CD4-positive, alpha-beta T cell (primary cell): ENCODE measurements at places on chromosomes 3 and 15.
A peak's percentile ranks its signal among the peaks of the same experiment; 100 is the strongest.

DNA sequence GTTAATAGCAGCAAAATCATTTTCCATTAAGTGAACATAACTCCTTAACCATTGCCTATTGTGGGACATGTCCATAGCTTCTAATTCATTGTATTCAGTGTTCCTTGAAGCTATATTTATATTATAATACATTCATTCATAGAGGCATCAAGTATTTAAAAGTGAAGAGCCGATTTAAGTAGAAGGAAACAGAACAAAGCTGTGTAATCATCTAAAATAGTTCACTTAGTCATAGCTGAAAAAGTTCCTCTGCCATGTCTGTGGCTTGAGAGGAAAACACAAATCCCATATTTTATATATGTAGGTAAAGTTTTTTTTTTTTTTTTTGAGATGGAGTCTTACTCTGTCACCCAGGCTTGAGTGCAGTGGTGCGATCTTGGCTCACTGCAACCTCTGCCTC lies 54.5 kb downstream of the TMEM108 start:
- peaks cover 2% of the 10 kb centered on the region for H3K27me3 ChIP-seq
- H3K4me3 ChIP-seq = no peak overlapping the region
- H3K36me3 ChIP-seq = no peaks in the 10 kb centered on the region

DNA sequence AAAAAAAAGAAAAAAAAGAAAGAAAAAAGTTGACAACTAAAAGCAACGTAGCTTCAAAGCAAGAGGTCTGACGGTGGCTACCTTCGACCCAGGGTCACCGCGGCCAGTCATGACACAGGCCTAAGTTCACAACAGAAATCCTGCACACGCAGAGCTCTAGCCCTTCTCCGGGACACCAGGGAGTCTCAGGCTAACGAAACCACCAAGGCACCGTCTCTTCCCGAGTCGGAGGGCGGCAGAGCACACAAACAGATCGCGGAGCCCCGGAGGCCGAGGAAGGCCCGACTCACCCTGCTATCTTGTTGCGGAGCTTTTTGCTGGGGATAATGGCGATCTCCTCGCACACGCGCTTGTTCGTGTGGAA lies 584 bp downstream of the RPS17 start:
- peak overlapping the region; percentile 66 for H3K27ac ChIP-seq
- peaks cover 32% of the 10 kb centered on the region for H3K4me1 ChIP-seq
- peak overlapping the region; percentile 85 for H3K4me3 ChIP-seq
- no peak for DNase-seq
- peaks cover 37% of the 10 kb centered on the region for H3K36me3 ChIP-seq
- H3K27me3 ChIP-seq = no peaks in the 10 kb centered on the region

GRCh38 chr15:51075364-51075763 lies 19.3 kb downstream of the TNFAIP8L3 start:
- H3K36me3 ChIP-seq = no peaks in the 10 kb centered on the region
- H3K27me3 ChIP-seq = no peaks in the 10 kb centered on the region
- H3K27ac ChIP-seq = no peak overlapping the region

DNA sequence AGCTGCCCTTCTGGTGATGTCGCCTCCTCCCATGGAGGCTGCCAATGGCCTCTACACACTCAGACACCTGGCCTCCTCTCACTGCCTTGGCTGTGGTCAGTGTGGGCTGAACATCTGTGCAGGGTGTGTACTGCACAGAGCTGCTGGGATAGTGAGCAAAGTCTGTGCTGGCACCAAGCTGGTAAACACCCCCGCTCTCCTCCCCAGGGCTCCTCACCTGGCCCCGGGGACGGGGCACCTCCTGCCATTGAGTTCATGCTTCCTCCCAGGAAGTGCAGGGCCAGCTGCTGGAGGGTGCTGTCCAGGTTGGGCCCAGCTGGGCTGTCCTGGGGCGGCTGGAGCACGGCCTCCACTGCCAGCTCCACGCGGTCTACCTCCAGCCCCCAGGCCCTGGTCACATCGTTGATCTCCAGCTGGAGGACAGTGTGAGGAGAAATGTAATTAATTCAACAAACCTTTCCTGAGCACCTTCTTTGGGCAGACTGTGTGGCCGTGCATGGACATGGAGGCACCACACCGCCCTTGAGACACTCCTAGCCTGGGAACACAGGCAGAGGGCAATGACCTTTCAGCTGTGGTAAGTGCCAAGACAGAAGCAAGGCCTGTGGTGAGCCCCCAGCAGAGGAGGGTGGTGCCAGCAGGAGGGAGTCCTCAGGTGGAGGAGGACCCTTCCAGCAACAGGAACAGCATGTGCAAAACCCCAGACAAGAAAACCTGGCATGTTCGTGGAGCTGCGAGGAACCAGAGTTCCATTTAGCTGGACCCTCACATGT lies 6.8 kb downstream of the STOML1 start:
- H3K36me3 ChIP-seq = peaks cover 6% of the 10 kb centered on the region
- H3K27me3 ChIP-seq = no peaks in the 10 kb centered on the region
- no peak overlapping the region for H3K4me3 ChIP-seq

DNA sequence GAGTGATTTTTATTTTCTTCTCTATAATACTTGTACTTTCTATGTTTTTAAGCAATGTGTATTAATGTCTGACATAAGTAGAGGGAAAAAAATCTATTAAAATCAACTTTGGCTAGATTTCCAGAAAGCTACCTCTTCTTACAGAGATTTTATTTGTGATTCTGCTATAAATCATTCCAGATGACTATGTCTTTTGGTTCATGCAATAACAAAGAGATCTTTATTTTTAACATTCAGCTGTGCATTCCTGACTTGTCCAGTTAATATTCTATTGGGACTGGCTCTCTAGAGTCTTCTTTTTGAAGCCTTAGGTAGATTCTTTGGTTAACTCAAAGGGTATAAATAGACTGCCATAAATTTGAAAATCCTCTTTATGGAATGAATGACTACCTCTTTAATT lies 74.3 kb upstream of the ARPP21 start:
- no peaks in the 10 kb centered on the region for H3K4me1 ChIP-seq
- no peaks in the 10 kb centered on the region for H3K36me3 ChIP-seq
- no peak for DNase-seq

DNA sequence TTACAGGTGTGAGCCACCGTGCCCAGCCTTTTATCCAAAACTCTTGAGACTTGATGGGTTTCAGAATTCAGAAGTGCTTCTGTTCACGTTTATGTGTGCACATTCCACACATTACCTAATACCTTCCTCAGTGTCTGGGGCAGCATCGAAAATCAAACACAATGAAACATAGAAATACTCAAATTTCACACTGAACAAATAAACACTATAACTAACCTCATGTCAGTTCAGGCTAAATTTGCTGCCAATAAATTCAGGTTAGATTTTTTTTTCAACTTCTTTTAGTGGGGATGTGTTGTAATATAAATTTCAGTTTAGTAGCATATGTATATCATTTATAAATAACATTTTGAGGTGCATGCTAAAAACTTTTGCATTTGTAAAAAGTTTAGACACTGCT lies 2.8 kb downstream of the EIF2AK4 start:
- H3K27me3 ChIP-seq = no peaks in the 10 kb centered on the region
- H3K4me3 ChIP-seq = no peak overlapping the region
- peaks cover 19% of the 10 kb centered on the region for H3K36me3 ChIP-seq
- H3K4me1 ChIP-seq = peaks cover 24% of the 10 kb centered on the region
- H3K27ac ChIP-seq = no peak overlapping the region

- H3K27me3 ChIP-seq = no peaks in the 10 kb centered on the region
- no peak overlapping the region for H3K4me3 ChIP-seq
- no peaks in the 10 kb centered on the region for H3K4me1 ChIP-seq
- H3K36me3 ChIP-seq = no peaks in the 10 kb centered on the region
- DNase-seq = no peak
Observed at GRCh38 chr3:79066481-79066880, 701.3 kb downstream of the ROBO1 start.

DNA sequence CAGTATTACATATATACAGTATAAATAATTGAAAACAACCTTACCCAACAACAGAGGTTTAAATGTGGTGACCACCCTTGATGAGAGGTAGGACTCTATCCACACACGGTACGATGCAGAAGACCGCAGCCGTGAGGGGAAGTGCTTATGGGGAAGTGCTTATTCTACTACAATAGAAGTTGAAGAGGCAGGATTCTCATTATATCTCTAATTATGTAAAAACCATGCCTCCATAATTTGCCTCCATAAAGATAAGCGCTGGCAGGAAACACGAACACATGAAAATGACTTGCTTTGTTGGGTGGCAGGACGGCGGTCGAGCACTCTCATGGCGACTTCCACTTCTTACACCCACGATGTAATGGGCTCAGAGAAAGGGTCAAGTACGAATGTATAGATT lies 7.2 kb upstream of the MUC13 start:
- no peaks in the 10 kb centered on the region for H3K4me1 ChIP-seq
- no peak overlapping the region for H3K27ac ChIP-seq
- H3K27me3 ChIP-seq = no peaks in the 10 kb centered on the region
- no peak for DNase-seq

DNA sequence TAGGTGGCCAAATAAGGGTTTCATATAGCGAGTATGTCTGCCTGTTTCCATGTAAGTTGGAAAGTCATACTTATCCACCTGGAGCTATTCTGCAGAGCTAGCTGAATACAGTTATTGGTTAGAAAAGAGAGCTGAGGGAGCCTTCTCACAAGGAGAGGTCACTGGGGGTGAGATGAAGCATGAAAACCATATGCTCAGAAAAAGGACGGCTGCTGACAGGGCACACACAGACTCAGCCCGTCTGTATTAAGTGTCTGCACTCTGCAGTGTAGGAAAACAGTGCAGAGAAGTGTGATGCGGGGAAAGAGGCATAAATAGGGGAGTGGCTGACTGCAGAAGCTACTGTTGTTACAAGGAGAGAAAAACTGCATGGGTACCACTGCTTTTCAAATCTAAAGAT lies 58.2 kb downstream of the C3orf70 start:
- H3K36me3 ChIP-seq = no peaks in the 10 kb centered on the region
- no peaks in the 10 kb centered on the region for H3K4me1 ChIP-seq
- no peak for DNase-seq
- H3K27ac ChIP-seq = no peak overlapping the region
- no peak overlapping the region for H3K4me3 ChIP-seq
- H3K27me3 ChIP-seq = peaks cover 5% of the 10 kb centered on the region

DNA sequence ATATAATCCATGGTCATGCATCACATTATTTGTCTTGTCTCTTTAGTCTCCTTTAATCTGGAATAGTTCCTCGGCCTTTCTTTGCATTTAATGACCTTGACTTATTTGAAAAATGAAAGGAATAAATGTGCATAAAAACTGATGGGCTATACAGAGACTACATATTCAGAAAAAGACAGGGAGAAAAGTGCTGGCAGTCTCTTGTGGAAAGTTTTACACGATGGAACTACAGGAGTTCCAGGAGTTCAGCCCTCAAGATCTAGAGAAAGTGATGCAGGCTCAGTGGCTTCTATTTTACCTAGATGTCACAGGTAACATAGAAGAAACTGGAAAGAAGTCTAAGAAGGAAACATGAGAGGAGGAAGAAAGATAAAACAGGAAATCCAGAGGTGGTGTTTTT lies 7.6 kb upstream of the ABTB1 start:
- H3K4me3 ChIP-seq = no peak overlapping the region
- H3K4me1 ChIP-seq = no peaks in the 10 kb centered on the region
- H3K27ac ChIP-seq = no peak overlapping the region
- H3K36me3 ChIP-seq = no peaks in the 10 kb centered on the region
- no peaks in the 10 kb centered on the region for H3K27me3 ChIP-seq

- H3K4me1 ChIP-seq = no peaks in the 10 kb centered on the region
- no peak overlapping the region for H3K27ac ChIP-seq
- H3K4me3 ChIP-seq = no peak overlapping the region
- no peak for DNase-seq
- H3K36me3 ChIP-seq = no peaks in the 10 kb centered on the region
- no peaks in the 10 kb centered on the region for H3K27me3 ChIP-seq
Observed at GRCh38 chr15:31049111-31049510, 52.4 kb downstream of the TRPM1 start.

DNA sequence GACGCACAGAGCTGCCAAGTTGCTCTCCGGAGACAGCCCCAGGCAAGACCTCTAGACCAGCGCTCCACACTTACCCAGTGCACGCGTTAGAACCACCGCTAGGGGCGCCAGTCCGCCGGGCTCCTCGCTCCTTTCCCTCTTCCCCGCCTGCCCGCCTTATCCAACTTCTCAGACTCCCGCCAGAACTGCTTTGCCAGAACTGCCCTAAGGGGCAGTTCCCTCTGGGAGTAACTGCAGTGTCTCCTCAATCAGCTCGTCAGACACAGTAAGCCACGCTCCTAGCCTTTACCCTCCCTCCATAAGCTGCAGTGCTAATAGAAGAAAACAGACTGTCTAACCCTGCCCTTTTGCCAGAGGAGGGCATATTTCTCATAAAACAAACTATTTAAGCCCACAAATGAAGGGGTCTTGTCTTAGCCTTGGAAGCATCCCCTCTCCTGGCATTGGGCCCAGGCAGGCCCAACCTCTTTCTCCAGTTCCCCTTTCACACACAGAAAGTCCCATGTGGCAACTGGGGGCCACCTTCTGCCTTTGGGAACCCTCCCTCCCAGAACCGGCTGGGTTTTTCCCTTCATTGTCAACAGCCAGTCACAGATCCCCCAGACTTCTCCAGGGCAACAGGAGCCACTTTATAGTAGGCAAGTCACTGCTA lies 3.7 kb downstream of the BMF start:
- H3K36me3 ChIP-seq = no peaks in the 10 kb centered on the region
- peak overlapping the region; percentile 37 for H3K27ac ChIP-seq
- H3K27me3 ChIP-seq = no peaks in the 10 kb centered on the region
- no peak overlapping the region for H3K4me3 ChIP-seq
- peaks cover 73% of the 10 kb centered on the region for H3K4me1 ChIP-seq
- DNase-seq = peak; percentile 83

GRCh38 chr3:105812194-105812586 lies 56.6 kb downstream of the CBLB start:
- DNase-seq = no peak
- no peaks in the 10 kb centered on the region for H3K27me3 ChIP-seq
- H3K4me3 ChIP-seq = no peak overlapping the region
- peaks cover under 1% of the 10 kb centered on the region for H3K4me1 ChIP-seq
- H3K36me3 ChIP-seq = no peaks in the 10 kb centered on the region
- H3K27ac ChIP-seq = no peak overlapping the region

- peaks cover 14% of the 10 kb centered on the region for H3K4me1 ChIP-seq
- no peak overlapping the region for H3K4me3 ChIP-seq
- no peak for DNase-seq
- H3K27ac ChIP-seq = no peak overlapping the region
- peaks cover 12% of the 10 kb centered on the region for H3K36me3 ChIP-seq
- H3K27me3 ChIP-seq = no peaks in the 10 kb centered on the region
Observed at GRCh38 chr15:66476535-66476934, 21.0 kb downstream of the SNAPC5 start.

GRCh38 chr15:38066612-38067011 lies 132.2 kb downstream of the TMCO5A start:
- no peak for DNase-seq
- peaks cover 19% of the 10 kb centered on the region for H3K27me3 ChIP-seq
- no peaks in the 10 kb centered on the region for H3K36me3 ChIP-seq

- H3K27ac ChIP-seq = no peak overlapping the region
- peaks cover 24% of the 10 kb centered on the region for H3K36me3 ChIP-seq
- H3K4me3 ChIP-seq = no peak overlapping the region
- no peaks in the 10 kb centered on the region for H3K27me3 ChIP-seq
- no peak for DNase-seq
Observed at GRCh38 chr15:25771338-25771706, 91.8 kb downstream of the ATP10A start.
